ENCODE measurements at places on chromosomes 2 and 18. TPM values are rescaled to one million over a fixed set of nuclear protein-coding genes. Genes with fewer than 3 reads are reported as not detected.

Gene NYAP2
- 0.88 TPM for total RNA-seq

- H3K27ac ChIP-seq = no peak overlapping the region
- H3K4me1 ChIP-seq = no peaks in the 10 kb centered on the region
- no peaks in the 10 kb centered on the region for H3K36me3 ChIP-seq
- no peak for DNase-seq
- H3K27me3 ChIP-seq = no peaks in the 10 kb centered on the region
Measured at GRCh38 chr2:74223941-74224770, 25.7 kb downstream of the MTHFD2 start.

DNA sequence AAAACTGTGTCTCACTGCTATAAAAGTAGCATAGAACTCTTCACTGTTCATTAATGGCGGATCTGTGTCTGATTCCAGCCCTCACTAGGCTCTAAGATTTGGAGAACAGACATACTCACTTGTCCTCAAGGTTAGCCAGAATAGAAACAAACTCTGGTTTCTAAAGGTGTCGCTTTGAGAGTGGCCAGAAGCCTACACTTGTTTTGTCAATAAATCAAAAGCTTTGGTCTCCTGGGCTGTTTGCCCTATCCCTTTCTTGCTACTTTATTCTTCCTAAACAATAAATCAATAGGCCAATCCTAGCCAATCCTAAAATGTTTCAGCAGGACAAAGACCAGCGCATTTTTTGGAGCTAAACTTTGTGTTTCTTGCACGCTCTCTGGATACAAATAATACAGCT, 1064.6 kb upstream of the CHAC2 start:
- H3K27ac ChIP-seq = no peak overlapping the region
- H3K4me1 ChIP-seq = no peaks in the 10 kb centered on the region
- no peak for DNase-seq
- H3K27me3 ChIP-seq = no peaks in the 10 kb centered on the region
- no peaks in the 10 kb centered on the region for H3K36me3 ChIP-seq
- H3K4me3 ChIP-seq = no peak overlapping the region

- no peak overlapping the region for H3K4me3 ChIP-seq
- H3K36me3 ChIP-seq = no peaks in the 10 kb centered on the region
- H3K27ac ChIP-seq = no peak overlapping the region
- DNase-seq = no peak
Measured at GRCh38 chr2:71704688-71705087, 251.3 kb downstream of the DYSF start.

DNA sequence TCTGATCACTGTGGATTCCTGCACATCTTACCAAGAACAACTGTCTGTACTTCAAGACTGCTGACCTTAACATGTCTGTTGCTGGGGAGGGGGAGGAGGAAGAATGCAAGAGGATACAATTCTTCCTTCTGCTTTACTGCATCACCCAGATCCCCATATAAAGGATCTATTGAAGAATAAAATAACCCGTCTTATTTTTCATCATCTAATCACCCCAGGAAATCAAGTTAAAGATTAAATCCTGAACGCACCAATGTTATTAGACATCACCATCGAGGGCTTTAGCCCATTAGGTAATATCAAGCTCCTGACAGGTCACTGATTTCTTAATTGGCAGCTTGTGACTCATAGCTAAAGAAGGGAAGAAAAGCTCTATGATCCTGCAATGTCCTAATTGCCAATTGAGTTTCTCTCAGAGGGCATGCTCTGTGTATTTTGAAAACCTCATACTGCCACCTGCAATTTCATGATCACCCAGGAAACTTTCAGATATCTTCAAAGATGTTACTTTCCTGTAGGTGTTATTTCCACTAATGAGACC, 75.4 kb upstream of the KCNE4 start:
- H3K4me3 ChIP-seq = no peak overlapping the region
- DNase-seq = no peak
- H3K27ac ChIP-seq = no peak overlapping the region
- no peaks in the 10 kb centered on the region for H3K36me3 ChIP-seq
- H3K27me3 ChIP-seq = no peaks in the 10 kb centered on the region

DNA sequence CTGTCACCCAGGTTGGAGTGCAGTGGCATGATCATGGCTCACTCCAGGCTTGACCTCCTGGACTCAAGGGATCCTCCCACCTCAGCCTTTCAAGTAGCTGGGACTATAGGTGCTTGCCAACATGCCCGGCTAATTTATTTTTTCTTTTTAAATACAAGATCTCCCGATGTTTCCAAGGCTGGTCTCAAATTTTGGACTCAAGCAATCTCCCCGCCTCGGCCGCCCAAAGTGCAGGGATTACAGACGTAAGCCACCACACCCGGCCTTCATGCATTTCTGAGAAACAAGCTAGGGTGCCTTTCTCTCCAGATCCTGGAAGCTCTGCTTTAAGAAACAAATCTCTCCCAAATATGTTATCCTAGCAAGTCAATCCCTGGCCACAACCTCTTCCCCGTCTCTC, 234.1 kb downstream of the FBXO15 start:
- DNase-seq = no peak
- no peak overlapping the region for H3K27ac ChIP-seq
- no peaks in the 10 kb centered on the region for H3K36me3 ChIP-seq
- H3K27me3 ChIP-seq = no peaks in the 10 kb centered on the region

DNA sequence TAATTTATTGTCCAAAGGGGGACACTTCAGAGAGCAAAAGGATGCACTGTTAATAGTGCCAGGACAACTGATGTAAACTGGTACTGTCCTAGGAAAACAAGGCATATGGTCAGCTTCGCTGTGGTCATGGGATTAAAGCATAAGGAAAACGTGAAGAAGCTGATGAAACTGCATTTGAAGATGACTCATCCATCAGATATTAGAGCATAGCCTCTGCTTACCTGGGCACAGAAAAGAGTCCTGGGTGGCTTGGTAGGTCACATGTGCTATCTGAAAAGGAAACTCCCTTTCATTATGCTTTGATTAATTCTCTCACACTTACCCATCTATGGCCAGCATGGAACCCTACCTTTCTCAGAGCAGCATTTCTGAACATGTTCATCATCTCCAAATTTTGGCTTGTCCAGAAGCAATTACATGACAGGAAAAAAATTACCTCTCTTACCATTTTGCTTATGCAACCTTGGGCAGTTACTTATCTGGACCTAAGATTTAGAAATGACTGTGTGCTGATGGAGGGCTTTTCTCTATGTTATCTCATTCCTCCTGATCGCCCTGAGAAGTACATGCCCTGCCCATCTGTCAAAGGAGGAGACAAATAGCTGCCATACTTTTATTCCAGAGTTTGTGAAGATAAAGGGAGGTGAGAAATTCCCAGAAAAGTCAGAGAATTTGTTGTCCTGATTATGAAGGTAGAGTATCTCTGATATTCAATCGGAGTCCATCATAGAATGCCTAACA, 275.3 kb upstream of the SLC14A2 start:
- no peak overlapping the region for H3K4me3 ChIP-seq
- no peak overlapping the region for H3K27ac ChIP-seq
- no peaks in the 10 kb centered on the region for H3K4me1 ChIP-seq
- no peaks in the 10 kb centered on the region for H3K36me3 ChIP-seq
- DNase-seq = no peak

DNA sequence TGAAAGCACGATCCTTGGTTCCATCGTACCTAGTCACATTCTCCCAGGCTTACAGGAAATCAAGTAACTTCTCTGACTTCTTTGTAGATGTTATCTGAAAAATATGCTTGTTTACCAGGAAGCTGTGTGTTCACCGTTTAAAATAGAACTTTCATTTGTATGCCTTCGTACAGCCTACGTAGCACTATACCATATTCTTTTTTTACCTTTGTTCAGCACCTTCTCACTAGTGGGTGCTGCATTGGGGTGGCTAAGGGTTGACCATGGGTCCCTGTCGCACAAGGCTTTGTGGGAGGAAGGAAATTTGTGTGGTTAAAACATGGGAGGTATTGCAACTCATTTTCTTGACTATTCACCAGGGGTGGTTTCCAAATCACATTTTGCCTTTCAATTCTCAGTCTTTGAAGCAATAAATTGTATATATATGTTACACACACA, 16.6 kb downstream of the MALT1 start:
- H3K27me3 ChIP-seq = no peaks in the 10 kb centered on the region
- H3K27ac ChIP-seq = no peak overlapping the region
- no peak for DNase-seq
- no peaks in the 10 kb centered on the region for H3K4me1 ChIP-seq
